Neural crest cell (in vitro differentiated cells): ENCODE measurements at places on chromosomes 12 and 14.

DNA sequence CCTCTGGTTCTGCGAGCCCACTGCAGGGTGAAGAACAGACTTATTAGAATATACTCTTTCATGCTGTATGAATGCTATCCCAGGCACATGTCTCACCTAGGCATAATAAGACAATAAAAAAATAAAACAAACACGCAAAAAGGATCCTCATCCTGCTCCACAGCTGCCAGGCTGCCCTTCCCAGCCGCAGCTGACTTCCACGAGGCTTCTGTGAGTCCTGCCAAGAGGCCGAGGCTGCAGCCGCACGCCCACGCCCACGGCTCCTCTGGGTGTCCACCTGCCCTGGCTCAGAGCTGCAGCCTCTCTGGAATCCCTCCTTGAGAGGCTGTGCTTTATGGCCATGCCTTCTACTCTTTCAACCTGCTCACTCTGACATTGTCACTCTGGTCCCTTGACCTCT lies 6.9 kb downstream of the SMIM41 start:
- DNase-seq = no peak

DNA sequence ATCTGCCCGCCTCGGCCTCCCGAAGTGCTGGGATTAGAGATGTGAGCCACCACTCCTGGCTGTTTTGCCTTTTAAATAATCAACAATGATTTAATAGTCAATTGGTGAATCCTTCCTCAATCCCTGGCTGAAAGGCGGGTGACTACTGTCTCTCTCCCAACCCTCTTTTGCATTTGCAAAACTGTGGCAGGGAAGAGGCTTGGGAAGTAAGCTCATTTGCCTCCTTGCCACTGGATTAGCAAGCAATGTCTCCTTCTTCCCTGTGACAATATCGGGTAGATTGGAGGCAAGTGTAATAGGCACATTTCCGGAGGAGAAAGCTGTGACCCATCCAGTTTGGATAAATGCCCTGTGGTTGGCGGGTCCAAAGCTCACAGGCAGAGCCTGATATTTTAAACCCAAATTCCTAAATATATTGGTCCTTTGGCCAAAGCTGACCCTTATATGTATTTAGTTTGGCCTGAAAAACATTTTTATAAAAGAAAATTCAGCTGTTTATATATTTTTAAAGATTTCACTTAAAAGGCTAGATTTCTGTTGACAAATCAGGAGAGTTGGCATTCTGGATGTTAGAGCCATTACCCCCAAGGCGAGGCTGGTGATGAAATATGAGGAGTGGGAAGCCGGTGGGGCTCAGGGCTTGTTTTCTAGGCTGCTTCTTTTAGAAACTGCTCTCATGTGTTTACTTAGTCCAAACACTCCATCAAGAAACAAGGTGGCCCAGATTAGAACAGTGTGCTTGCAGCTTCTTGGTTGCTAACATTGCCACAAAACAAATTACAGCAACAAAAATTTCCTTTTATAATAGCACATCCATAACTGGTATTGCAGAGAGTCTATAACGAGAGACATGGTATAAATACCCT lies 646.9 kb upstream of the TMEM132C start:
- no peak for DNase-seq

- DNase-seq = no peak
Observed at GRCh38 chr14:65880507-65880906, 468.0 kb downstream of the FUT8 start.

- no peak for DNase-seq
Observed at GRCh38 chr12:23204933-23205778, 580.2 kb downstream of the ETNK1 start.

GRCh38 chr12:116604951-116605641 lies 45.9 kb downstream of the MAP1LC3B2 start:
- DNase-seq = no peak

DNA sequence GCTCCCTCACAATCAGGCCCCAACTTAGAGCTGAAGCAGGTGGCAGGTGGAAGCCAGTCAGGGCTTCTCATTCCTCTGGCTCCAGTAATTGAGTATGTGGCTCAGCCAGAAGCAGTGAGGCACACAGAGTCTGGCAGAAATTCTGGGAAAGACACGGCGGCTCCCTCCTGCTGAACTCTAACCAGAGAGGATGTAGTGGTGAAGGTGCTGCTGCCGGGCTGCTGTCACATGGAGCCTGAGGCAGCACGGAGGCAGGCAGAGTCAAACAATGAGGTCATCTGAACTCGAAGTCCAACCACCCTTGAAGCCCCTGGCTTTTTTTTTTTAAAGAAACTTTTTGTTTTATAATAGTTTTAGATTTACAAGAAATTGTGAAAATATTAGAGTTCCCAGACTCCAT lies 33.4 kb upstream of the SMOC1 start:
- no peak for DNase-seq

DNA sequence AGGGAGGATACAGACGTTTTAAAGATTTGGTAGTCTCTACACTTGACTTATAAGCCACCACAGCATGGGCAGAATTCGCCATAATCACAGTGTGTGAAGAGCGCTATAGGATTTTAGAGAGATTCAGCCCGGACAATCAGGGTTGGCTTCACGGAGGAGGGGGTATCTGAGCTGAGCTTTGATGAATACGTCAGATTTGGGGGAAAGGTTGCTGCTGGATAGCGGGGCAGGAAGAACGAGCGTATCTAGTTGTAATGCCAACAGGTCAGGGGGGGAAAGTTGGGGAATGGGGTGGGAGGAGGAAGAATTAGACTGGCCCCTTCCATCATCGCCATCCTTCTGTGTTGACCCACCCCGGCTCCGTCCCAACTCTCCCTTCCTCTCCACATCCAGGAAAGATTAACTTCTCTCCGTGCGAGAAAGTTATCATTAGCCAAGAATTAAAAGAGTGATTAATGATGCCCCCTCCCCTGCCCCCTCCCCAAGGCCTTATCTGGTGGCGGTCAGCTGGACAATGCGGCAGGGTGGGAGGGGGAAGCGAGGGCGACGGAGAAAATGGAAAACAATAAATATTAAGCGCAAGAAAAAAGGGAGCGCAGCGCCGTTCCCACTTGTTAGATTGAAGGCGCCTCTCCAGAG lies 13.5 kb upstream of the GPATCH2L start:
- DNase-seq = no peak

DNA sequence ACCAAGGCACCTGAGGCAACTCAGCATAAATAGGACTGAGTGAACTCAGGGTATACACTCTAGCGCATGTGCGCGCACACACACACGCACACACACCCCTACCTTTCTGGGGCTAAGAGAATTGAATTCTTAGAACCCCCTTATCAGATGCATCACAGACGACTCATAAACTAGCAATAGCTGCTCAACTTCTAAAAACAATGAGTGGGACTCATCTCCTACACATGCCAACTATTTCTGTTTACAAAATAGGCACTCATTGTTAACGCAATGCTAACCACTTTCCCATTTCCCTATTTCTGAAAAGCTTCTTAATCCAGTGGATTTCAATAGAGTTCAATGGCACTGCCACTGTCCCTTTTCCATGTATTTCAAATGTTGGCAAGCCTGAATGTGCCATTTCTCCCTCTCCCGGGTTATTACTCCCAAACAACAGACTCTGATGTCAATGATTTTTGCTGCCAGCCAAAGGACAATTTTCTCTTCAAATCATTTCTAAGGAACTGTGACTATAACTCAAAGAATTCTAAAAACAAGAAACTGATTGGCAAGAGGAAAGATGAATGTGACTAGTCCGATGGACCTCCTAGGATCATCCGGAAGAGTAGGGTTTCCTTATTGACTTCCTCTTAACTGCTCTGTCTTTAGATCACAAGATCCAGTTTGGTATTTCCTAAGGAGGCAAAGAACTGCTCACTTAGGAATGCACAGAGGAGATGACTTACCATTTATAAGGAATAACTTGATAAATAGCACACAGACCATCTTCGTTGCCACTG lies 48.8 kb downstream of the SLC38A1 start:
- no peak for DNase-seq

GRCh38 chr14:33420051-33420627 lies 481.5 kb downstream of the NPAS3 start:
- DNase-seq = no peak

DNA sequence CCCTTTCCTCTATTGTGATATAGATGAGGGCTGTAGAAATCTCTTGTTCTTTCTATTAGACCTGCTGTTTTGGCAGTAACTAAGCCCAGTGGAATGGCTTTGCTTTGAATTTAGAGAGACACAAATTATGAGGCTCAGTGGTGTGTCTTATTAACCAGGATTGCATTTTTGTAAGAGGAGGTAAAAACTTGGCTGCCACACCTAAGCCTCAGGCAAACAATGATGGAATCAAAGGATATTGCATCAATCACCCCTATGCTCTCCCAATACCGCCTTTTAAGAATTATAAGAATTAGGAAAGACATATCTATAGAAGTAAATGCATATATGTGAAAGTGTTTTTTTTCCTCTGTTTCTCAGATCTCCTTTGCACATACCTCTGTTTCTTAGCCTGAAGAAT lies 63.3 kb downstream of the ACSS3 start:
- DNase-seq = no peak

DNA sequence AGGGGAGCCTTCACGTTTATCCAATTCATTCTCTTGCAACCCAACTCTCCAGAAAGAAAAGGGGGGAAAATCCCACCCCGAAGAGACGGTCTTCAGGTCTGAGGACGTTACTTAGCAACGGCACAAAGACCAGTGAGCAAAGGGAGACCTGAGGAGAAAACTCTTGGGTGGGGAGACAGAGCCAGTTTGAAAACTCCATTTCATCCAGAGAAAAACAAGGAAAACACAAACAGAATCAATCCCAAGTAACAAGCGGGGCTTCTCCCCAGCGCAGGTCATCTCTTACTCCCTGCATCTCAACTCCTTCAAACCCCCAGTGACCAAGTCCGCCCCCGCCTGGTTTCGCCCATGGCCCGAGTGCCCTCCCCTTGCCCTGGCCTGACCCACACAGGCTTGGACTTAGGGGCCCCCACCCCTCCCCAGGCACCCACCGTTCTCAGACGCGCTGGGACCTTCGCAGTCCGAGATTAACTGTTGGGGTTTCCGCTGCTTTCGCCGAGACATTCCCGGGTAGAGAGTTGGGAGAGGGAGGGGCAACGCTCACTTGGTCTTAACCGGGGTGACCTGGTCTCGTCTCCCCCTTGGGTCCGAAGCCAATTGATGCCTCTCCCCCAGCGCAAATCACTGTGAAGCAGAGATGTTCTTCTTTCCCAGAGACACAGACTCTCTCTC lies 10.4 kb upstream of the SALL2 start:
- no peak for DNase-seq

DNA sequence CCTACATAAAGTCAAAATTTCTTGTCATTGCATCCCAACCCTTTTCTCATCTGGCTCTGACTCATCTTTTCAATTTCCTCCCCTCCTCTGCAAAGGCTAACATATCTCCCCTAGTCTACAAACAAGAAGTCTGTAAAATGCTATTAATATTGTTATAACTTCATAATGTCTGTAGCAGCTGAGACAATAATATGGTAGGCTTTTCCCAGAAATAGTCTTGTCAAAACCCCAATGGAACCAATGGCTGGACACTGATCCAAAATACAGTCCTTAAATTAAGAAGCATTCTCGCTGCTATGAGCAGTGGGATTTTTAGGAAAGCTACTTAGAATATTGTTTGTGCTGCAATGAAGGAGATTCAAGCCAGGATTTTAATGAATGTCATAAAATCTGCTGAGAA lies 131.4 kb downstream of the KLHL28 start:
- no peak for DNase-seq
